ENCODE measurements at places on chromosomes 2 and 18.

DNA sequence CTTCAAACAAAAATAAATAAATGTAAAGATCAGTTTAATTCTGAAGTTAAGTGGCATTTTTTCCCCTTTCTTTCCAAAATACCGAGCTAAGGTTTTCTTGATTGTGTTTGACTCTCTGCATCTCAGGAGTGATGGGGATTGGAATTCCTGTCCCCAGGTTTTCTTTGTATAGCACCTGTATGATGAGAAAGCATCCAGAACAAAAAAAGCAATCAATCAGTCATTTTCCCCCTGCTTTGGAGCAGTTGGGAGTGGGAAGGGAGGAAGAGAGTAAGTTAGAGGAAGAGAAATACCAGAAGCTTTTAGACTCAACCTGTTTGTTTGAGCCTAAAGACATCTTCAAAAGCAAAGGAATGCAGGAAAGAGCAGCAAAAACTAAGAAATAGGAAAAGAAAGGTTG is 88.5 kb downstream of the RIF1 start:
- DNase-seq = no peak

DNA sequence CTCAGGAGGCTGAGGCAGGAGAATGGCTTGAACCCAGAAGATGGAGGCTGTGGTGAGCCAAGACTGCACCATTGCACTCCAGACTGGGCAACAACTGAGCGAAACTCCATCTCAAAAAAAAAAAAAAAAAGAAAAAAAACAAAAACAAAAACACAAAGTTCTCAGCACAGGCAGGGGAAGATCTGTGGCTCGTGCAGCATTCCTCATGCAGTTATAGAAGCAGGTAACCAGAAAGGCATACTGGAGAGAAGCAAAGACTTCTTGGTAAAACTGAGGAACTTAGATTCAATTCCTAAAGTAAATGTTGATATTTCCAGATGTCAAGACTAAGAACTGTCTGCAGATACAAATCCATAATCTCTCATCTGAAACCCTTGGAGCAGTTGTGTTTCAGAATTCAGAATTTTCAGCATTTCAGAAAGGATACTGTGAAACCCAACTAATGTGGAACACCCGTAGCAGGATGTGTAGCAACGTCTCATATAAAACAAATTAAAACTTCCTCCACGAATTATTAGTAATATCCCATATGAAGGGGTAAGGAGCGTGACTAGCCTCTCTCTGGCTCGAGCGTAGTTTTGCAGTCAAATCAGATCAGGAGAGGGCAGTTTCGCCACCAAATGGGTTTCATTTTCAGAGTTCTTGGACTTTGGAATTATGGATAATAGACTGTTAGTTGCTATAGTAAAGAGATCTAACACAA is 13.2 kb upstream of the SLC25A52 start:
- no peak for DNase-seq

DNA sequence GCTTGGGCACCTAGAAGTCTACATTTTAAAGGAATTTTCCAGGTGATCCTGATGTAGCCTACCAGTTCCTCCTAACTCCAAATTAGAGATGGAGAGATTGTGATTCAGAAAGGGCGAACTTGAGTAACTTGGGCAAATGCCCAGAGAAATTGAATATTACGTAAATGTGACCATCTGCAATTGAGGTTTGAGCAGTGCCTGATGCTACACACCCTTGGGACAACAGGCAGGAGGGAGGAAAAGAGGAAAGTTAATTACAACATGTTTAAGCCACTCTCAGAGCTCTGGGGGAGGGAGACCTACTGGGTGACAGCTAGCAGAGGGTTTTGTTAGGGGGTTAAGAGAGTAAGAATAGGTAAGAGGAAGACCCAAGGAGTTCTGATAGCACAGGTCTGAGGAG is 208.9 kb downstream of the LPIN1 start:
- no peak for DNase-seq

DNA sequence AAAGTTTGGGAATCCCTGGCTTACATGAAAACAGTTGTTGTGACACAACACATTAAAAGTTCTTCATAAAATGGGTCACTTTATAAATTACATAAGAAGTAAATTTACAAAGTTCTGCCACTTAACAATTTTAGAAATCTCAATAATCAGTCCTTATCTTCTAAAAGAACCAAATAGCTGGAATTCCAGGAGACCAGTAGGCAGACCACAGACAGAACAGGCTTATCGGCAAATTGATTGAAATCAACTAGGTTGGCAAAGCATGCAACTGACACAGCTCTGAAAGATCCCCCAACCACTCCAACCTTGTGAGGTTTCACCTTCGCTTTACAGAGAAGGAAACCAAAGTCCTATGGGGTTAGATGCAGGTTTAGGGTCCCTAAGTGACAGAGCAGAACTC is 103.0 kb downstream of the DNER start:
- DNase-seq = no peak

GRCh38 chr2:61993422-61994024 is 88.0 kb downstream of the COMMD1 start:
- no peak for DNase-seq

- DNase-seq = no peak
Observed at GRCh38 chr2:149894760-149895159, 307.2 kb upstream of the MMADHC start.

GRCh38 chr2:68466361-68466777 is 725 bp downstream of the FBXO48 start:
- no peak for DNase-seq

DNA sequence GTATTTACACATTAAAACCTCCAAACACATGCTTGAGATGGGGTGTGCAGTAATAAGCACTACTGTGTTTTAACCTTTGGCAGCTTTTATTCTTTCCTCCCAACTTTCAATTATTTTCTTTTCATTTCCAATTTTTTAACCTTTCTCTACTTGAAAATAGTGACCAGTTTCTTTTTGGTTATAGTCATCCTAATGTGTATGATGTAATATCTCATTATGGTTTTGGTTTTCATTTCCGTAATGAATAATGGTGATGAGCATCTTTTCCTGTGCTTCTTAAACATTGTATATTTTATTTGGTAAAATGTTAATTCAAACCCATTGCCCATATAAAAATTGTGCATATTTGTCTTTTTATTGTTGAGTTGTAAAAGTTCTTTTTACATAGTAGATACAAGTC is 103.5 kb downstream of the BMPR2 start:
- no peak for DNase-seq

- no peak for DNase-seq
Observed at GRCh38 chr2:232203936-232204335, 174.6 kb upstream of the ALPP start.

DNA sequence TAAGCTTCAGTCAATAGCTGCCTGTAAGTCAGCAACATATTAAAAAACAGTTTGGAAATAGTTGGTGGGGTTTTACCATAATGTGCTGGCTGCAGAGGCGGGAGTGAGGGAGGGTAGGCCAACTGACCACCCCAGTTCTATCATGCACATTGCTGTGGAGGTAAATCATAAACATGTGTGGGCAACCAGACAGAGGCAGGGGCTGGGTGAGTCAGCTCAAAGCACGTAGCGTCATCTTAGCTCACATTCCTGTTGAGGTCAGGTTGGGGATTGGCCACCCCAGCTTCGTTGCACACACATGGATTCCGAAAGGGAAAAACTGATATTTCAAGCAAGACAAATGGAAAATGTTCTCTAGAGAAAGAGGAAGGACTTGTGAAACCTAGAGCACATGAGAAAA is 19.5 kb downstream of the GPR45 start:
- DNase-seq = no peak

GRCh38 chr2:48045613-48046012 is 139.3 kb upstream of the FBXO11 start:
- no peak for DNase-seq

DNA sequence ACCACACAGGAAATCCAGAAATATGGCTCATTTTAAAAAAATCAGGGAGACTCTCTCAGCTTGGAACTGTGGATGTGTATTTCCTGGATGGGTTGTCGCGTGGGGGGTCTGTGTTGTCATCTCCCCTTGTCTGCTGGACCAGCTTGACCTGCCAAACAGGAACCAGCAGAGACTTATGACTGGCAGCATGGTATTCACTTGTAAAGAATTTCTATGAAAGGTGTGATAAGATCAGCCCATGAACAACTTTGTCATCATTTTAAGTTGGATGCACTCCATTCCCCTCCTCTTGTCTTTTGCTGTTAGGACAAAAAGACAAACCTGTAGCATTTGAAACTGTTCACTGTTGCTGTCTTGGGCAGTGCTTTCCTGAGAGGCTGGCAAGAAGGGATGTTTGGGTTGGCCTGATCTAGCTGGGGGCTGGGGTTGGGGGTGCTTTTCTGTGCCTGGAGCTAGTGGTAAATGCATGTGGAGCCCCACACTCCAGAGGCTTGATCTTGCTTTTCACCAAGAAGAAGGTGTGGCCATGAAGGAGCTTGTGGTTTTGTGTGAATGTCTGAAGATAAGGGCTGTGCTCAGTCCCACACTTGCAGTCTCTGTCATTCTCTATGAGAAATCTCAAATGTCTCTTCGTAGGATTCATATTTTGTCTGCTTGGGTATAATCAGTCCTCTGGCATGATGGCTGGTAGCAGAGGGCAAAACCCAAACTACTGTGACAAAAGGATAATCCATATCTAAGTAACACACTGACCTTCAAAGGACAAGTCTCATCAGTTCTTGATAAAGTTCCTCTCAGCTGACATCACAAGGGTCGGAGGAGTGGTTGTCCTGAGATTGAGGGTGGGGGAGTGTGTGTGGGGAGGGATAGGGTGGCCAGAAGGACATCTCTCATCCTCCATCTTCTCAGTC is 39.0 kb downstream of the RALB start:
- no peak for DNase-seq
